SK-N-DZ (cell line): ENCODE measurements at places on chromosomes 5 and 9.
A peak's percentile ranks its signal among the peaks of the same experiment; 100 is the strongest.

DNA sequence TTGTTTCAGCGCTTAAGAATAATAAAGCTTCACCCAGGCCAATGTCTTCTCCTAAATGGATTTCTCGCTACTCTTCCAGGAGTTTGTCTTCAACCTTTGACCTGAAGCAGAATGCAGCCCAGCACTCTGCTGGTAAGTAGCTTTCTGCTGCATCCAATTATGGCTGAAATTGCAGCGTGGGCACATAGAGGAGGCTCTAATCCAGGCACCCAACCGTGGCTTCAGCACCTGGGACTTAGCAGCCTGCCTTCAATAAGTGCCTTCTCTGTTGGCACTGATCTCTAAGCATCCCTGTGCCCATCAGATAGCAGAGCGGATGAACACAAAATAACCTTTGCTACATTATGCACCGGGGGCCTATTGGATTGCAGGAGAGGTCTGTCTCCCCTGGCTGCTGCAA lies 105.2 kb downstream of the TRIM32 start:
- DNase-seq: peak; percentile 53

DNA sequence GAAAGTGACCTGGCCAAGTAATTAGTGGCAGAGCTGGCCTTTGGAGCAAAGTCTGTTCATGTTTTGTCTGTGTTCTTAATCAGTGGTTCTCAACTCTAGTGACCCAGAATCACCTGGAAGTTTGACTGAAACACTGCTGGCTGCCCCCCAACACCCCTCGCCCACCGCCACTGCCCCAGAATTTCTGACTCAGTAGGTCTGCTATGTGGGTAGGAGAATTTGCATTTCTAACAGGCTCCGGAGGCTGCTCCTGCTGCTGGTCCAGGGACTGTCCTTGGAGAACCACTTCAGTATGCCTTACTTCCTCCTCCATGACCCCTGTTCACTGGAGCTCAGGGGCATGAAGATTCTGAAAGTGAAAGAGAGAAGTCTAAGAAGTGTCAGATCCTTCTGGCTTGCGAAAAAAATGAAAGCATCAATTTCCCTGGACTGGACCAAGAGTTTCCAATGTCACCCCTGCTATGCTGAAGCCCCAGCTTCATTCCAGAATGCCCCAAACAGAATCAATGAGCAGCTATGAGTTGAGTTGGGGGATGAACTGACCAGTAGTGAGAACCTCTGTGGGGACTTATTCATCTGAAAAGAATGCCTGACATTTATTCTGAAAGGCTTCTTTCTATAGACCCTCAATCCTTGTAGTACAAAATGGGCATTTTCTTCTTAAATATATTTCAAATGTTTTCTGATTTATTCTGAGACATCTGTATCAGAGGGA lies 20.8 kb upstream of the COL15A1 start:
- no peak for DNase-seq

DNA sequence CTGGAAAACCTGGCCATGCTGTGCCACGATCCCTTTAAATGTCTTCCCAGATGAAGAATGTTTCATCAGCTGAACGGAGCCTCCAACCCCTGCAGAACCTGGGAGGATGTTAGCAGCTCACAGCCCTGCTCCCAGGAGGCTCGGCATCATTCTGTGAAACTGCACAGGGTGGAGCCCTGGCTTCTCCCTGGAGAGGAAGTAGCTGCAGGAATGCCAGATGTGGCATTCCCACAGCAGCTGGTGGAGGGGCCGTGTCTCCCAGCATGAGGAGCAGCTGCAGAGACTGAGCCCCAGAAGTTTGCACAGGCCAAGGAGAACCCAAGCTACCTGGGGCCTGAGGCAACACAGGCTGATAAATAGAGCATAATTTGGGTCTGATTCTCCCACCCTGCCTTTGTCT lies 165.8 kb upstream of the MAP3K1 start:
- DNase-seq: no peak

DNA sequence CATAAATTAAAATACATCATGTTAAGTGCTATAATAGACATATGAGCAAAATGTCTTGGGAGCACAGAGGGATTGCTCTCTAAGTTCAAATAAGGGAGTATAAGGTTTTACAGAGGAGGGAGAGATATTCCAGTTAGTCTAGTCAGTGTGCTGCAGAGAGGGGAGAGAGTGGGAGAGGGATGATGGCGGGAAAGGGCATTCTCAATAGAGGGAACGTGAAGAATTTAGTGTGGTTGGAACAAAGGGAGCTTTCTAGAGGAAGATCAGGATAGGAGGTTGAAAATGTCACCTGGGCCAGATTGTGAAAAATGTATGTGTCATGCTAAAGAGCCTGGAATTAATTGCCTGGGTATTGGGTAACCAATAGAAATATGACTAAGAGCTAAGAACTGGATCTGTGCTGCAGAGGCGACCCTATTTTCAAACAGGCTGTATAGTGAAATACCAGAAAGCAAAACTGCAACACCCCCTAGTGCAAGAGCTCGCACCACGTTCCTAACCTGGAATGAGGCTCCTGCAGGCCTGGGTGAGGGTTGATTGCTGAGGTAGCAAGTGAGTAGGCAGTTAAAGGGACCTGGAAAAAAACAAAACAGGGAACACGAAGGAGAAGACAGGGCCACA lies 791.8 kb upstream of the C9orf72 start:
- no peak for DNase-seq

DNA sequence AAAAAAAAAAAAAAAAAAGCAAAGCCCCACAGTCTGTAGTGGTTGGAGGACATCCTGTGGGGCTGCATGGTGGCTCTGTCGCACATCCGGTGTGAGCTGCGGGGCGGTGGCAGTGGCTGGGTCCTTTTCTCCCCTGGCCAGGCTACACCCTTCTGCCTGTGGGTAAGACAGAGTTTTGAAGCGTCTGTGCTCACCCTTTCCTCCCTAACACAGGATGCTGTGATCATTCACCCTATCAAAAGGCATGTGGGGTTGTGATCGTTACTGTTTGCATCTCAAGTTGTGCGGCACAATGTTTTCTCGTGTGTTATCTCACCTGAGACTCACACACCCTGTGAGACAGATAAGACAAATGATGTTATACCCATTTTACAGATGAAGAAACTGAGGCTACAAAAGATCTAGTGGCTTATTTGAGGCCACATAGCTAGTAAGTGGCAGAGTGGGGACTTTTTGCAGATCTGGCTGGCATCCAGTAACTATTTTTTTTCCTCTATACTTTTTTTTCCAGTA lies 17.5 kb downstream of the IRF1 start:
- no peak for DNase-seq

DNA sequence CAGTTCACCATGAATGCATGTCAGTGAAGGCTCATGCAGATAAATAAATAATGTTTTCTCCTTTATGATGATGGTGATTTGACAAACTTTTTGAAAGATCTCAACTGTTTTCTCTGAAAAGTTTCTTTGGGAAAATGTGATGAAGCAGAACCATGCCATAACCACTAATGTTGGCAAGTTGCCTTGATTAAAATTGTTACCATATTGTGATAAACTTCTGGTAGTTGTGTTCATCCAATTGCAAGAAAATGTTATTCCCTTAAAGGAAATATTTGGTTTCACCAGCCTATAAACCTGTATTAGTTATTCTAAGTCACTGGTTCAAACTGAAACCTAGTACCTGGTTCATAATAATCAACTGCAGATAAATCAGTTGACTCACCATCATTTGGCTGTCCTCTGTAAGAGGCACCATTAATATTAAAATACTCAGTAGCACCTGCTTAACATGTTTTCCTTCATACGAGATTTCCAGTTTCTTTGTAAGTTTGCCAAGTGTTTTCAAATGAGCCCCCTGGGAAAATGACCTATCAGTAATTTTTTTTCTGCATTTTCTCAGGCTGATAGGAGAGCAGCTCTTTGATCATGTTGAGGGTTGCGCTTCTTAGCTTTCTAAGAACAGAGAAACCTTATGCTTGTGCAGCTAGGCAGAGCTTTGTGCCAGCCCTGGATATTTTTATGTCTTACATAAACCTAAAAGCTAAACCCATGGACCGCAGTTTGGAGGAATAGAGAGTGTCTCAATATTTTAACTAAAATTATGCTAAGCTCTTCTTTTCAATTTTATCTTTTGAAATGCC lies 88.0 kb downstream of the LURAP1L start:
- DNase-seq: no peak

DNA sequence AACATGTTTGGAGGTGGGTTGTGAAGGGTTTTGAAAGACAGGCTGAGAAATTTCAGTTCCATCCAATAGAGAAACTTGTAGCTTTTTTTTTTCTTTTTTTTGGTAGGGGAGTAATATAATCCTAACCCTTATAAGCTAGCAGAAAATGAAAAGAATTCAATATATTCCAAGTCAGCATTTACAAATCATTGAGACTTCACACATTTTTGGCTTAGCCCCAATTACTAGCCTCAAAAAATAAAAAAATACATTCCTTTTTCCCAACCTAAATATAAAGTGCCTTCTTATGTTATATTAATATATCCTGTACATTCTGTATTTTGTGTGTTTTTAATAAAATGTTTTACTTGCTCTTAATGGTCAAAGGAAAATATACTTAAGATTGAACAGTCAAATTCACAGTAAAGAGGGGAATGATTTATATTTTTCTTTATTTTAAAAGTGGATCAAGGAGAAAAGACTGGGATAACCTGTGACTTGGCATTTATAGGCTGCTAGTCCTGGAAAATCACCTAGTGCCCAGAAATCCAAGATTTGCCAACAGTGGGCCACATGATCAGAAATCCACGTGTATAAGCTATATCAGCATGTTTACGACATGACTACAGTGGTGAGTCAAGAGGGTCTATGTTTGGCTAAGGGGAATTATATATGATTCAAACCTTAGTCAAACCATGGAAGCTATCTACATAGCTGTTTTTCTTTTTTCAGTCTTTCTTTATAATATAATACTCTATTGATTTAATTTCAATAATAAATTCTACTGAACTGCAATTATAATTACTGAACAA lies 14.5 kb downstream of the HACD4 start:
- no peak for DNase-seq

- DNase-seq: no peak
These were observed 61.3 kb downstream of the GDA start for GRCh38 chr9:72210522-72210921.

DNA sequence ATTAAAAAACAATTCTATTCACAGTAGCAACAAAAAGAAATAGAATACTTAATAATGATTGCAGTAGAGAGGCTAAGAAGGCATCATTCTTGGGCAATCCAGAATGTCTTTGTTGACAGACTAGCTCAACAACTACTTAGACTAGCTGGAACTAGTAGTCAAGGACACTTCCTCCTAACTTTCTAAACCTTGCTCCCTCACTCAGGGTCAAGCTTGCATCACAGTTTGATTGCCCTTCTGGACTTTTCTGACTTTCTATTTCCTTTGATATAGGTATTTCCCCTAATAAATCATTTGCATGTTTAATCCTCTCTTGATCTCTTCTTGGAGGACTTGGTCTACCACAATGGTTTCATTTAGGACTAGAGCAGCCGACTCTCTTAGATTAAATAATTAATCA lies 1107.9 kb downstream of the PTPRD start:
- DNase-seq: no peak

GRCh38 chr5:9126490-9126889 lies 419.4 kb downstream of the SEMA5A start:
- no peak for DNase-seq

- DNase-seq: no peak
These were observed 13.4 kb upstream of the SLC2A6 start for GRCh38 chr9:133492061-133493021.

- no peak for DNase-seq
These were observed 10.0 kb downstream of the ALG2 start for GRCh38 chr9:99211746-99212145.

DNA sequence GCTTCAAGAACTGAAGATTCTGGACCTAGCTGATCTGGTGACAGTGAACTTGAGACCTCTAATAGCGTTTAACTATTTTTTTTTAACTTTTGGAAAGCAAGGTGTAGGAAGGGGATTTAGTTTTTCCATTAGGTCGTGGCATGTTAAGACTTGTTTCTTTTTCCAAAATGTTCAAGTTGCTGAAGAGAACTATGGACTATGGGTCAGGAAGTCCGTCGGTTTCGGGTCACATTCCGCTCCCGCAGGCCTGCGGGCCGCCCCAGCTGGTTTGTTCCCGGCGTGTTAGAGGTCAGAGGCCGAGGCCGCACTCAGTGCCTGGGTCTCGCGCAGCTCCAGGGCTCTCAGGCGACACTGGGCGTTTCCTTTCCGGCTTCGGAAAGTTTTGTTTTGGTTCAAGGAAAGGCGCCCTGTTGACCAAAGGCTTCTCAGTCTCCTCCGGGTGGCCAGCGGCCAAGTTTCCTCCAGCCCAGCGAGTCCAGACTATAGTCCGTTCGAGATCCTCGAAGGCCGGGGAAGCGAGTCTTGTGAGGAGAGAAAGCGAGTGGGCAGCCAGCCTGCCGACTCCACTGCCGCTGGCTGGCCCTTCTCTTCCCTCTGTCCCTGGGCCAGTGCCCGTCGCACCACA lies 586 bp upstream of the FCHO2 start:
- DNase-seq: no peak

DNA sequence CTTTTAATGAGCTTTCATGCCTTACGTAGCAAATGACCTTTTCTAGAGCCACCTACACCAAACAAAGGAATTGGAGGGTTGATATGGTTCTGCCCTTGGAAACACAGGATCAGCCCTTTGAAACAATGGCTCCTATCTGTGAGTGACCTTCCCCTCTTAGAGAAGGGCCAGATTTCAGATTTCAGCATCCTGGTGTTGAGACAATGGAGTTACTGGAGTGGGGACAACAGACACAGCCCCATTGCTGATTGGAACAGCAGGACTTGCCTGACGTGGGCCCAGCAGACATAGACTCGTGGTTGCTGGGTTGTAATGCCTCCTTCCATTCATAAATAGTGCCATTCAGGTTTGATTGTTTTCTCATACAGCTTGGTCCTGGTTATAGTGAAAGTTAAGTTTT lies 96.0 kb downstream of the GALNT10 start:
- DNase-seq: no peak

DNA sequence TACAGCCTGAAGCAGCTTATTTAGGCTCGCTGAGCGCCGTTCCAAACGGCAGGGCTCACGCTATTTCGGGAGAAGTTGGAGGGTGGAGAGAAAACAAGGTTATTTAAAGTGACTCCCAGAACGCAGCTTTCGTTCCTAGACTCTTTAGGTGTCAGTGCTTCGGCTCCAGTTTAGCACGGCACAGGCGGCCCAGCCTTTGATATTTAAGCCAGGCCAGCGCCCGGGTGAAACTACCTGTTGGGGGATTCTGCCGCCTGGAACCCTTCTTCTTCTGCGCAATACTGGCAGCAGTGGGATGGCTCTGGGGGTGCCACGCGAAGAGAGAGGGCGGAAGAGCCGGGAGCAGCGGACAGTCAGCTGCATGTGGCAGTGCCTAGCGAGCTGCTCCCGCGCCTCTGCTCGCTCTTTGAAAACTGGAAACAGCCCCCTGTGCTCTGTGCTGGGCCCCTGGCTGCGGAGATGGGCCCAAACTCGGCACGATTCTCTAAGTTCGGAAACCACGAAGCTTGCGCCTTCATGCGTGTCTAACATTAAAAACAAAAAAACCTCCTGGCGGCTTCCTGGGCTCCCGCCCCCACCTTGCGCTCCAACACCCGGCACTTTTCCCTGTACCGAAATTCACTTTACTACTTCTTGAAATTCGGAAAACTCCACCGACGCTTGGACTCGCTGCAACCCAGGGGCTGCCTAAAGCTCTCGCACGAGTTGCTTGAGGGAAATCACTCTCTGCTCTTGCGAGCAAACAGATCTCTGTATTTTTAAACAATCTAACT lies 34.6 kb upstream of the NFIB start:
- DNase-seq: no peak

- no peak for DNase-seq
These were observed 291.8 kb upstream of the ACTBL2 start for GRCh38 chr5:57774439-57774838.
